ENCODE measurements at places on chromosomes 7 and 10. TPM values are rescaled to one million over a fixed set of nuclear protein-coding genes. Genes with fewer than 3 reads are reported as not detected.

GRCh38 chr7:80781561-80781979 is 137.3 kb downstream of the SEMA3C start:
- no peak for DNase-seq
- H3K27ac ChIP-seq: no peak overlapping the region
- H3K36me3 ChIP-seq: no peaks in the 10 kb centered on the region
- no peaks in the 10 kb centered on the region for H3K27me3 ChIP-seq

DNA sequence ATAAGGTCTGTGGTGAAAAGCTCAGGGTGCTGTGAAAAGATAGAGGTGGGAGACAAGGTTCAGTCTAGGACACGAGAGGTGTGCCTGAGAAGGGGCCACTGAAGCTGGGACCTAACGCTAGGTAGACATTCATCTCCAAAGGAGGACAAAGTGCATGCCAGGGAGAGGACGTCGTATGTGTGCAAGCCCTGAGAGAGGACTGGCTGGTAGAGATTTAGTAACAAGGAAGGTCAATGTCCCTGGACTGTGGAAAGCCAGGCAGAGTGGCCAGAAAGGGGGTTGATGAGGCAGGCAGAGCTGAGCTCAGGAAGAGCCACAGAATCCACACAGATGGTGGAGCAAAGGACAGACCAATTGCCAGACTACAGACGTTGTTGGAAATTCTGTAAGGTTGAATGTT is 817.6 kb downstream of the CCSER2 start:
- no peaks in the 10 kb centered on the region for H3K27me3 ChIP-seq
- no peak overlapping the region for H3K4me3 ChIP-seq
- H3K36me3 ChIP-seq: no peaks in the 10 kb centered on the region
- H3K27ac ChIP-seq: no peak overlapping the region

DNA sequence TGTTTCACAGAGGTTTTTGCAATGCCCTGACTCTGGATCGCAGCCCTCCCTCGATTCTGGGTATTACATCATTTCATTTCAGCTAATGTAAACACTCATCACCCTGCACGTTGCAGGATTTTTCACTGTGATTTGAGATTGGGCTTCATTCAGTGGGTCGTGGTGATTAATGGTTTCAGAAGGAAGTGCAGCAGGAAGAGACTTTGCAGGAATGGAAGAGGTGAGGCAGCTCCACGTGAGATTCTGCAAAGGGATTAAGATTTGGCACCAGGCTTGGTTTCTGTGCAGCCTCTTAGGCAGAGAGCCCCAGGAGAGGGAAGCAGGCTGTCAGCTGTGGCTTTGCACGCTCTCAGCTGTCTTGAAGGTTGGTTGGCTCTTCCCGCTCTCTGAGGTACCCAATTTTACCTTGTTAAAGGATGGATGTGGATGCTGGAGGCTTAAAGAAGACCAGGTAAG is 95.2 kb downstream of the PLCE1 start:
- DNase-seq: no peak
- no peaks in the 10 kb centered on the region for H3K36me3 ChIP-seq
- H3K27ac ChIP-seq: no peak overlapping the region
- H3K4me1 ChIP-seq: no peaks in the 10 kb centered on the region

GRCh38 chr10:132648851-132649528 is 111.4 kb downstream of the INPP5A start:
- no peaks in the 10 kb centered on the region for H3K27me3 ChIP-seq
- H3K36me3 ChIP-seq: no peaks in the 10 kb centered on the region
- H3K4me3 ChIP-seq: no peak overlapping the region
- DNase-seq: no peak
- no peaks in the 10 kb centered on the region for H3K4me1 ChIP-seq

DNA sequence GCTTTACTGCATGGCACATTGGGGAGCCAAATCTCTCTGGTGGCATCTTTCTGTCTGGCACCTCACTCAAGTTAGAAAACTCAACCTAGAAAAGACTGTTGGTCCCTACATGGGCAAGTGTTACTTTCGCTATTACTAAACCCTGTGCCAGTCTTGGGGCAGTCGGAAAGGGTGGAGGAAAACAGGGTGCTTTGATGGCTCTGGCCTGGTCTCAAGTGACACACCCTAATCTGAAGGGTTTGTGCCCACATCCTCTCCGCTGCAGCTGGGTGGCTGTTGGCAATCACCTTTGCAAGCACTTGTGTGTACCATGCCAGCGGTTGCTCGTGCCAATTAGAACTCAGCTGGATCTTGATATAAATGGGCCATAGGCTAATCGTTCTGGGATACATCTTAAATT is 159.8 kb upstream of the ITGB1 start:
- no peaks in the 10 kb centered on the region for H3K27me3 ChIP-seq
- DNase-seq: no peak
- no peak overlapping the region for H3K27ac ChIP-seq
- H3K36me3 ChIP-seq: no peaks in the 10 kb centered on the region

DNA sequence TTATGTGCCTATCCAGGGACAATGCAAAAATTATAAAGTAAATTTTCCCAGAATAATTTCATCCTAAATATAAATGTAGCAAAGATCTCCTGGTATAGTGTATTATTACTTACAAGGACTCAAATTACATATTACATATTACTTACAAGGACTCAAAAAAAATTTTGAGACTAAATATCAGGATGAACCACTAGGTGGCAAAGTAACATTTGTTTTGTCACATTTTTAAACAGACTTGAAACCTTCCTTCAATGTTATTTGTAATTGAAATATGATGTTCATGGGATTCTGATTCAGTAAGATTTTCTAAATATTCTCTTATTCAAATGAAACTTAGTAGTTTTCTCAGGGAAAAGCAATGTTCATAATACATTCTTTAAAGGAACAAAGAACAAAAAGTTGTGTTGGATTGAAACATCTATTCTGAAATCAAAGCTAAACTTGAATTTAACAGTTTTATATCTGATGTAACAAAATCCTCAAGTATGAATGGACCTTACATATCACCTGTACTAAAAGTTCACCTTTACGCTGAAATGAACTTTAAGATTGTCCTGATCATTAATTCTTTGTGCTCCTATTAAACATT is 74.3 kb upstream of the GNAI1 start:
- no peaks in the 10 kb centered on the region for H3K36me3 ChIP-seq
- H3K27ac ChIP-seq: no peak overlapping the region
- DNase-seq: no peak
- H3K4me3 ChIP-seq: no peak overlapping the region
- H3K4me1 ChIP-seq: no peaks in the 10 kb centered on the region

GRCh38 chr10:47095211-47095610 is 184.0 kb downstream of the PTPN20 start:
- no peak overlapping the region for H3K27ac ChIP-seq
- no peak overlapping the region for H3K4me3 ChIP-seq
- no peaks in the 10 kb centered on the region for H3K27me3 ChIP-seq
- no peaks in the 10 kb centered on the region for H3K4me1 ChIP-seq

- no peak for DNase-seq
- H3K4me1 ChIP-seq: no peaks in the 10 kb centered on the region
- no peak overlapping the region for H3K4me3 ChIP-seq
Measured at GRCh38 chr7:116546054-116546453, 21.2 kb downstream of the CAV1 start.

The CPA2 gene
- total RNA-seq: 5.2 TPM

GRCh38 chr7:117283371-117283770 is 39.5 kb downstream of the WNT2 start:
- no peaks in the 10 kb centered on the region for H3K4me1 ChIP-seq
- H3K27me3 ChIP-seq: no peaks in the 10 kb centered on the region
- H3K36me3 ChIP-seq: no peaks in the 10 kb centered on the region
- no peak for DNase-seq
- H3K4me3 ChIP-seq: no peak overlapping the region
- no peak overlapping the region for H3K27ac ChIP-seq

DNA sequence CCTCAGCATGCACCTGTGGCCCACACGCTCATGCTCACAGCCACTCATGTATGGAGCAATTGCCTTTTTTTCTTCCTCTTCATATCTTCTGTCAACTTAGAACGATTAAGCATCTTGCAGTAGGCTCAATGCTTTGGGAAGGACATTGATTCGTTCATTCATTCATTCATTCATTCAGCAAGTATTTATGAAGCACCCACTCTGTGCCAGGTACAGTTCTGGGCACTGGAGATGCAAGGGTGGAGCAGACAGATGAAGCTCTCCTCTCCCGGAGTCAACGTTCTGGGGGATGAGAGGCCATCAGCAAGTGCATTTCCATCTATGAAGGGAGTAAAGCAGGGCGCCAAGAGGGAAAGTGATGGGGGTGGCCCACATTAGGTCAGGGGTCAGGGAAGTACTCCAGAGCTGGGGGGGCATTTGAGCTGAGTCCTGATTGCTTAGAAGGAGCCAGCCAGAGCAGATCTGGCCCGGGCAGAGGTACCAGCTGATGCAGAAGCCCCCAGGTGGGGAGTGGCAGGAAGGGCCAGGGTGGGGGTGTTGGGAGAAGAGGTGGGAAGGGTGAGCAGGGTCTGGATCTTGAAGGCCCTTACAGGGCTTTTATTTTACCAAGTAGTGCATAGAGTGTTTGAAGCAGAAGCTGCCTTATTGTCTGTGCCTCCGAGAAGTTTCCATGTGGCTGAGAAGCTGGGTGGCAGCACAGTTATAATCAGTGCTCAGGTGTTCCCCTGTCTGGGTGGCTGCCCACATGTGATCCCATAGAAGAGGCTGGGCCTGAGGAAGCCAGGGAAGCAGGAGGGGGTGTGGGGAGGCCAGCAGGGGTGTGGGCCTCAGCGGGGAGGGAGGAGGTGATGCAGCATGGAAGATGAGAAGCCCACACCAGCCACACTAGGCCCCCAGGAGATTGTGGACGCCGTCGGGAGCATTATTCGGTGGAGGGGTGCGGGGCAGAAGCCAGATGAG is 36.2 kb downstream of the CHST3 start:
- H3K27ac ChIP-seq: peak overlapping the region; percentile 33
- no peaks in the 10 kb centered on the region for H3K27me3 ChIP-seq
- no peaks in the 10 kb centered on the region for H3K36me3 ChIP-seq
- no peak for DNase-seq
- H3K4me1 ChIP-seq: peaks cover 8% of the 10 kb centered on the region

The SEMA3A gene
- 1.7 TPM for total RNA-seq

Measured in colonic mucosa (tissue), 4 donors.